ENCODE measurements at places on chromosomes 3 and 15.
A peak's percentile ranks its signal among the peaks of the same experiment; 100 is the strongest.

- DNase-seq: no peak
These were observed 196.7 kb upstream of the TPRG1 start for GRCh38 chr3:188974856-188975599.

DNA sequence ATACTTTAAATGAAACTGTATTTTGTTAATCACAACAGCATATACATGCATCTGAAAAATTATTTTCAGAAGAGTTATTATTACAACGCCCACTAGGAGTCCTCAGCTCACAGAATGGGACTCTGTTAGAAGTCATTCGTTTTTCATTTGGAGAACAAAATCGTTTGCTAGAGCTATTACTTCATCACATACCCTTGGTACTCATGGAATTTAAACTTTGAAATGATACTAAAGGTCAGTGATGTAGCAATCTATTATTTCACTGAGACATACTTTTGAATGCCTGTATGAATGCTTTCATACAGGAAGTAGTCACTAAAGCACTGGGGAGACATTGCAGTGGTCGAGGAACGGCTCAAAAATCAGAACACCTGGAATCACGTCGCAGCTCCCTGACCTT is 198.1 kb downstream of the MBNL1 start:
- DNase-seq: no peak

GRCh38 chr3:101890716-101891115 is 41.4 kb downstream of the NFKBIZ start:
- DNase-seq: no peak

DNA sequence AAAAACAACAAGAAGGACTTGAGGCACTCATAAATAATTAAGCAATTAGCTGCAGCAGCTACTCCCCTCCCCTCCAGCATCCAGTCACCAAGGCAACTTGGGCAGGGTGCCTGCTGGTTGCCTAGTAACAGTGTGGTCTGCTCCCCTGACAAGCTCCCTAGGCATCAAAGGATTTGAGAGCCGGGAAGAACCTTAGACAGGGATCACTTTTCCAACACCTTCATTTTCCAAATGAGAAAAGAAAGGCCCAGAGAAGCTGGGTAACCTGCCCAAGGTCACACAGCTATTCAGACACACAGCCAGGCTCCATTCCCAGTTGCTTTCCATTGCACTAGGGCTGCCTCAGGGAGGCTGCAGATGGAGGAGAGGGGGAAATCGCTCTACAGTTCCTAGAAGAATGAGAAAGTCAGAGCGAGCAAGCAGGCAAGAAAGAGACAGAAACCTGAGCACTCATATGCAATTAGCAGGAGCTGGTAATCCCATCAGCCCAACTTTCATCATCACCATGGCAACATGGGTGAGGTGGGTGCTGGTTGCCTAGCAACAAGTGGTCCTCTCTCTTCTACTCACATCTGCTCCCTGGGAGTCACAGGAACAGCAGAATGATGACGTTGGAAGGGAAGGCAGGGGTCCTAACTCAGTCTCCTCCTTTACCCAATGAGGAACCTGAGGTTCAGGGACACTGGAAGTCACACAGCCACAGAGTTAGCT is 3.6 kb upstream of the EIF4E3 start:
- DNase-seq: no peak

DNA sequence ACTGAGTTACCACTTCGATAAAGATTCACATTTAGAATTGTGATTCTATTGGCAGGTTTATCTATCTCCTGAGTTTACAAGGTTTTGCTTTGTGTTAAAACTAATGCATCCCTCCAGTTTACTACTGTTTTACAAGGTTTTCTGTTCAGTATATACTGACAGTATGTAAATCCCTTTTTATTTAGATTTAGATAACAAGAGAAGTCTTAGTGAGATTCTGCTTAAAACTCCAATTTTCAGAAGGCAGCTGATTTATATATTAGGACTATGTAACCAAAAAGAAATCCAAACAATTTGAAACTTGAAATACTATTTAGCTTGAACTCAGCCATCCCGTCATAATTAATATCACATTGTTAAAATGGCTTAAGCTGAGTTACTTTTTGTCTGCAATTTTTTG is 619.2 kb downstream of the NAALADL2 start:
- no peak for DNase-seq

- DNase-seq: no peak
These were observed 51.8 kb upstream of the NUDT16 start for GRCh38 chr3:131329774-131330173.

DNA sequence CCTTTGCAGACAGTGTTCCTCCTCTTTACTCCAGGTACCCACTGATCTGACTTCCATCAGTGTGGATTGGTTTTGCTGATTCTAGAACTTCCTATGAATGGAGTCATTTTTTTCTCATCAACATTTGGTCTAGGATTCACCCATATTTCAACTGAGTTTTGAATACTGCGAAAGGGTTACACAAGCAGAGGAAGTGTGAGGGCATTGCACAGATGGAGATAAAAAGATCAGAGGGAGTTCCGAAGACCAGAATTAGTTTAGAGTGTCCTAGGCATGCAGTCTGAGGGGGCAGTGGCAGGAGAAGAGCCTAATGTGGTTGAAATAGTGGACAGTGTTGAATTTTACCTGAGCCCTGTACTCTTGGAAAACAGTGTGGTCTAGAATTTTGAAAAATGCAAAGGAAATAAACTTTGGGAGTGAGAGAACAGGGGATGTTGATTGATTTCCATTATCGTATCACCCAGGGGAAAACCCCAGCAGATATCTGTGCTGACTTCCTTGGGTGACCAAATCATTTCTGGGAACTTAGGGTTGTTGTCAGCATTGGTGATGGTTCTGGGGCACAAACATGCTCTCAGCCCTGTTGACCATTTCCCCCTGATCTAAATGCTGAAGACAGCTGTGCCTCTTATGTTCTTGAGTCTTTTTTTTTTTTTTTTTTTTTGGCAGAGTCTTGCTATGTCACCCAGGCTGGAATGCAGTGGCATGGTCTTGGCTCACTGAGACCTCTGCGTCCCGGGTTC is 327.4 kb upstream of the LRRFIP2 start:
- DNase-seq: no peak

DNA sequence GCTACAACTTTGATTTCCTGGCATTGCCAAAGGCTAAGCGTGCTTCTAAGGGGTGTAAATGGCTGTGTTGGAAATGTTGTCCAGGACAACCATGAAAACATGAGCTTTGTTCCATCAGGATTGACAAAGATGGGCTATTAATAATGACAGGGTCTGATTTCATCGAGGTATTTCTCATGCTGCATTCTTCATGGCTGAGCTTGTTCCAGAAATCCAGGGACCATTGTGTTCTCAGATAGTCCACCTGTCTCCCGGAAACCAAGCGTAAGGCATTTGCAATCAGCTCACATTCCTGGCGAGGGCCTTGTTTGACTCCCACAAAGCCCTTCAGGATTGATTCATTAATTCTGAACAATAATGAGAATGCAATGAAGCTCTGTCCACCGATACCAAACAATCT is 111.3 kb downstream of the CD47 start:
- DNase-seq: no peak

DNA sequence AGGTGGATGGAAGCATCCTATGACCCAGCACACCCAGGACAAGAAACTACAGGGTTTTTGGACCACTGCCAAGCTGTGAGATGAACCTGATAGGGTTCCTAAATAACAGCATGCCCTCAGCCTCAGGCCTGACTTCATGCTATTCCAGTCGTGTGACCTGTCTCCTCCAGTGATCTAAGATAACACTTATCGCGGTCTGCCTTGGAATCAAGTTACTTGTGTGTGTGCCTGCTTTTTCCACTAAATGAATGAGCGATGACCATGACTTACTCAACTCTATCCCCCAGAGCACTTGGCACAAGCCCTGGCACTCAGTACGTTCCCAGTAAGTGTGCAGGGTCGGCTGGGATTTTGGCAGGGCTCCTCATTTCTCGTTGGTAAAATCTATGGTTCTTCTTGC is 172.7 kb upstream of the TP63 start:
- peak; percentile 51 for DNase-seq

DNA sequence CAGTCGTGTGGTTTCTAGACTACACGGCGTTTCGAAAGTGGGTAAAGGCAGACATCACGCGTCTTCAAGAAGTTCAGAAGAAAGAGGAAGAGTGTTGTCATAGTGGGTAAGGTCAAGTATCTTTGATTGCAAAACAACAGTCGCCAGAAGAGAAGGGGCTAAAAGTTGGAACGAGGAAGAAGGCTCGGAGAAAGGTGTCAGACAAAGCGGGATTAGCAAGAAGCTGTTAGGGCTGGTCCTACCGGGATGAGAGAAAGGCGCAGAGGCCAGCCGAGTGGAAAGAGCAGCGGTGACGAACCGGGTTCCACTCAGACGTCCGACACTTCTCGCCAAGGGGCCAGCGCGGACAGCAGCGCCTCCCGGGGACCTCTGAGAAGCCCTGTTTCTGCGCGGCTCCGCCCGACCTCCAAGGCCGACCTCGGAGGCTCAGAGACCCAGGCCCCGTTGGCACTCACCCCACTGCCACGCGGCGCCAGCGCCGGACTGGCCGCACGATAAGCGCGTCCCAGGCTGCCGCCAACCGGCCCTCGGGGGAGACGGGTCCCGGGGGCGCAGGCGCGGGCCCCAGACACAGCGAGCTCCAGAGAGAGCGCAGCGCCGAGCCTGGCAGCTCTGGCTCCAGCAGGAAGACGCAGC is 436 bp downstream of the ADPGK start:
- no peak for DNase-seq

DNA sequence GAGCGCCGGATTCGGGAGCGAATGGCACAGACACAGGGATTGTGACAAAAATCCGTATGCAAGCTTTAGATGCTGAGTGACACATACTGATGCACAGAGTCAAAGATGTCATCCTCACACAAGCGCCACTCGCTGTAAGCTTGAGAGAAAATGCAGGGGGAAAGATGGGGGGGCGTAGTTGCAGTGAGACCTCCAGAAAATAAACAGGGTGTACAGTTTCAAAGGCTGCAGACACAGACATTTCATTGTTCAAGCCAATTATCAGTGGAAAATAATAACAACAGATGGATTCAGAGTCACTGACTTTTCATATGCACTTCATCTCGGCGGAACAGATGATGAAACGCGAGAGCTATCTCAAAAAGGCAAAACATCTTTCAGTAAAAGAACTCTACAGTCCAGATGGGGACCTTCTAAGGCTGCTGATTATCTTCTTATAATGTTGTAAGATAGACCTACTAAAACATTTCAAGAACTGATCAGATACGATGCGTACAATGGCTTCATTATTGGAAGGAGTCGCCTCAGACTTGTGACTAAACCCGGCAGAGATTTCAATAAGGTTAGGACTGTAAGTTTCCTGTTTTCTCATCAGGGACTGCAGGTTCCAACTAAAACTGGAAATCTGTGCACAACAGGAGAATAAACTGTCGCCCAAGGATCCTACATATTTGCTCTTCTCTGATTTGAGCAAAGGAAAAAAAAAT is 275.4 kb downstream of the FOXP1 start:
- no peak for DNase-seq

DNA sequence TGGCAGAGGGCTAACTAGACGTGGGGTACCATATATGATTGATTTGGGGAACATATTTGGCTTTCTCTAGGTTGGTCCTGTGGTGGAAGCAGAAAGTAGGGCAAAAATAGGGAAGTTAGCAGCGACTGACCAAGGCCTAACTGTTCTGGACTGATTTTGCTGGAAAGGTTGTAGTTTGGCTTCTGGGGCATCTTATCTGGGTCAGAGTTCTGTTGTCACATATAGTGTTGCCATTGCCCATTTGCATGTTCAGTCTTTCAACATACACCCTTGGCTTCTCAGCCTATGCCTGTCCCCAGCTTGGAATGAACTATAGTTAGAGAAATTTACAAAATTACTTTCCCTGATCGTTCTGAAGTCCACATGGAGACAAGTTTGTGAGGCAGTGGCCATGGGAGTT is 426.5 kb downstream of the TBC1D5 start:
- DNase-seq: no peak

DNA sequence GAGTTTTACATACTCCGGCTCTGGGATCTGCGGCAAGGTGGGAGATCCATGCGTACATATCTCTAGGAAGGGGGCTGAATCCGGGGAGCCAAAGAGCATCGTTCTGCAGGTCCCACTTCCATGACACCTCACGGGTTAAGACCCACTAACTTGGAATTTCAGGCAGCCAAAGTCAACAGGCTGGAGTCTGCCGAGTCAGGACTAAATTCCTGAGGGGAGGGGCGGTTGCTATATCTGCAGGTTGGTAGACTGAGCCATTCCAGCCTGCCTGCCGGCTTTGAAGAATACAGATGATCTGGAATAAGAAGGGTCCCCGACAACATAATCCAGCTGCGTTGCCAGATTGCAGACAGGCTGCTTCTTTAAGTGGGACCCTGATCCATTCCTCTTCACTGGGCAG is 65.4 kb upstream of the PEX5L start:
- no peak for DNase-seq

DNA sequence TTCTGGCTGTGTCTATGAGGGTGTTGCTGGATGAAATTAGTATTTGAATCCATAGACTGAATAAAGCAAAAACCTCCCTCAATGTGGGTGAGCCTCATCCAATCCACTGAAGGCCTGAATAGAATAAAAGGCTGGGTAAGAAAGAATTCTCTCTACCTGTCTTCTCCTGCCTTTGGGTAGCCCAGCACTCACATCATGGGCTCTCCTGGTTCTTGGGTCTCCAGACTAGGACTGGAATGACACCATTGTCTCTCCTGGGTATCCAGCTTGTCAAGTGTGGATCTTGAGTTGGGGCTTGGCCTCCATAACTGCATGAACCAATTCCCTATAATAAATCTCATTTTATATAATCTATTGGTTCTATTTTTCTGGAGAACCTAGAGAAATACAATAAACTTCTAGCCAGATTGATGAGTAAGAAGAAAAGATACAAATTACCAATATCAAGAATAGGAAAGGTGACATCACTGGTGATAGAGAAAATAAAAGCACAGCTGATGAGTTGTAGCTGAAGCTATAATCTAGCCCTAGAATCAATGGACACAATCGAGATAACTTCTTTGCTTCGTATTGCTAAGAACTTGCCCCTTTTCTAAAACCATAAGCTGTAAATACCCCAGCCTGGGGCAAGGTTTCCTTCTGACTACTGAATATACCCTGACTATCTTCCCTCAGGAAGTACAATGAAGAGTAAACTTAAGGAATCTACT is 106.4 kb downstream of the ANO10 start:
- no peak for DNase-seq

GRCh38 chr3:139121513-139122220 is 77.0 kb upstream of the PRR23C start:
- DNase-seq: no peak

DNA sequence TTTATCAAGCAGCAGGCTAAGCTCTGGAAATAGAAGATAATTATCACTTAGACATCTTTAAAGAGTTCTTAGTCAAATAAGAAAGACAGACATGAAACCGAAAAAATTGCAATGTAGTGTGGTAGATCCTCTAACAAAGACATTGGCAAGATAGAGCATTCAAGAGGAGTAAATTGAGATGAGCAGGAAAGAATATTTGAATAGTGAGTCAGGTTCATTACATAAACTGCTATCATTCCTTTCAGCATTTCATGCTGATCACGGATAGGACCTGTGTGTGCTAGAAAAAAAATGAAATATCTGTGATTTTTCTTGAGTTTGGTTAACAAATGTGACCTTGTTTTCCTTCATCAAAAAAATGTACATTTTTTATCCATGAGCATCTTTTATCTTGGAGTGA is 460.9 kb downstream of the OTOL1 start:
- no peak for DNase-seq

GRCh38 chr3:114770874-114771273 is 376.2 kb downstream of the ZBTB20 start:
- no peak for DNase-seq

GRCh38 chr3:10366651-10367101 is 45.8 kb upstream of the SEC13 start:
- no peak for DNase-seq

GRCh38 chr3:94532951-94533350 is 470.1 kb downstream of the NSUN3 start:
- DNase-seq: no peak

Data from NCI-H510A (cell line).